HuH-7.5 (cell line): ENCODE measurements at places on chromosomes 11 and 22.

DNA sequence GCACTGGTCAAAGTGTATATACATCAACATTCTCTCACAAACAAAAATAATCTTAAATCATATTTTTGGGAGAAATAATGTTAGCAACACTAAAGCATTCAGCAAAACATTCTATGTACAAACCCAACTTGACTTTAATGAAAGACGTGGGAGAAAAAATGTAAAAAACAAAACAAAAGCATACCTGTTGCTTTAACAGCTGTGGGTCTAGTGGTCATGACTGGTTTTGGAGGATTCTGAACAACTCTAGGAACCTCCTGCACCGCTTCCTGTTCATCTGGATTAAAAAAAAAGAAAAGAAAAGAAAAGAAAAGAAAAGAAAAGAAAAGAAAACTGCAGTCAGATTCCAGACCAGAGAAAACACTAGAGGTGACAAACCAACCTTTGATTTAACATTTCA, 2.1 kb downstream of the FNBP4 start:
- no peak for DNase-seq

DNA sequence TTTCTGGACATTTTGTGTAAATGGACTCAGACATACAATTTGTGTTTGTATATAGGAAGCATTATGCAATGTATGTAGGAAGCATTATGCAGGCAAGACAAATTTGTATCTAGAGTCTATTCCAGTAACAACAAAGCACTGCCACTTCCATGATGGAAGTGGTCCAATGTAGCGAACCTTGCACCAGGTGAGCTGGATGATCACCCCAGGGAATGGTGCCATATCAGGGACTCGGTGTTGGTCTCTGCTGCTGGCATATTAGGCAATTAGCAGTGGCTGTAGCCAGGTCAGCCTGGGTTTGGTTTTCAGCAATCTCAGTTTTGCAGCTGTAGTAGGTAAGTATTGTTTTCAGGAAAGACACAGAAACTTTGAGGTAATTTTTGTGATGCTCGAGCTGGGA, 12.8 kb downstream of the ZFP91 start:
- DNase-seq = no peak

GRCh38 chr11:43825217-43825816, 55.3 kb upstream of the ALKBH3 start:
- DNase-seq = no peak

DNA sequence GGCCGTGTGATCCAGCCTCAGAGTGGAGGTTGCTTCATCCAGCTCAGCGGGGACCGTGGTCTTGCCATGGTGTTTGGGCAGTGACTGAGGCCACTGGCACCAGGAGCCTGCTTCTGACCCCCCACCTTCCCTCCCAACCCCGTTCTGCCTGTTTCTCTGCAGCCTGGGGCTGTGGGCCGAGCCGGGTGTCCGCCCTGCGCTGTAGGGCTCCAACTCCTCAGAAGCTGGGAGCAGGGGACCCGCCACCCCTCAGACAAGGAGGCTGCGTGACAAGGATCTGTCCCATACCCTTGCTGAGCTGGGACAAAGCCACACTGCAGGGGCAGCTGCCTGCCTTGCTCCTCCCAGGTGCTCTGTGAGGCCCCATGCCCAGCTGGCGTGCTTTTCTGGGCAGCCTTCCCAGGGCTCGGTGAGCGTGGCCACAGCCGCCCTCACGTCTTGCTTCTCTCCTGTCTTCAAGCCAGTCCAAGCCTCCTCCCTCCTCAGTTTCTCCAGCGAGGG, 11.7 kb upstream of the ARFGAP3 start:
- no peak for DNase-seq

DNA sequence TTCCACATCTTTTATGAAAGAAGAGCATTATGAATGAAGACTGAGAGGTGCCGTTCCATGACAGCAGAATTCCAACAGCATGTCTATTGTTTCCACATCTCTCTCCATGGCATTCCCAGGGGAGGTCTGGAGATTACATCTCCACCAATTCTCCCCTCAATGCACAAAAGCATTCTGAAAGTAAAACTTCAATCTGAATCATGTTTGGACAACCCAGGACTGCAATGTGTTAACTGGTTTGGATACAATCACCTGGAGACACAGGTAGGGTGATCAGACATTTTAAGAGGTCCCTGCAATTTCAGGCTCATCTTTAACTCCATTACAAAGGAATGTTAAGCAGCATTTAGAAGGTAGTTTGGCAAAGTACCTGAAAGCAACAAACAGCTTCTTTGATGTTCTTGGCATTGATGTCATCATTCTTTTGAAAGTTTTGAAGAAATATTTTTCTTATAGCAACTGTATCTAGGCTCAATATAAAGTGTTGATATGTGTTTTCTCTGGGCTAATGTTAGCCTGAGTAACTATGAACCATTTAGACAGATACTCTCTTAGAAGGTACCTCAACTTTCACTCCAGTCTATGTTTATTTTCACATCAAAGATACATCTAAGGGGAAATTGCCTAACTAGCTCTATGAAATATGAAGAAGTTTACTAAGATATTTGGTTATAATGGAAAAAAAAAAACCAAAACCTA, 181.4 kb upstream of the MTMR2 start:
- no peak for DNase-seq

GRCh38 chr11:87019613-87020271, 18.0 kb upstream of the TMEM135 start:
- DNase-seq = no peak

DNA sequence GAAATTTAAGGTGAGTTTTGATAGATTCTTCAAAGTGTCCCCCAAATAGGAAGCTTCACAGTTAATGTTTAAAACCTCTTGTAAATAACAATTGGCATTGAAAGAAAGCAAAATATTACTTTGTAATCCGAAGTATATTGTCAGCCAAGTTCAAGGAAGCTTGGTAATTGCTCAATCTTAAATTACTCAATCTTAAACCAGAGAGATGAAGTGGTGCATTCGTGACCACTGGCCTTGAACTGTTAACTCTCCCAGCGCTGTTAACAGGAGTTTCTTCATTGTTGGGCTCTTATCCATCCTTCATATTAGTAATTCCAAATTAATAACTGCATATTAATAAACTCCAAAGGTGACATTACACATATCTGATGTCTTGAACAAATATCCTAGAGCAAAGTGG, 20.6 kb upstream of the FDX1 start:
- DNase-seq = no peak

DNA sequence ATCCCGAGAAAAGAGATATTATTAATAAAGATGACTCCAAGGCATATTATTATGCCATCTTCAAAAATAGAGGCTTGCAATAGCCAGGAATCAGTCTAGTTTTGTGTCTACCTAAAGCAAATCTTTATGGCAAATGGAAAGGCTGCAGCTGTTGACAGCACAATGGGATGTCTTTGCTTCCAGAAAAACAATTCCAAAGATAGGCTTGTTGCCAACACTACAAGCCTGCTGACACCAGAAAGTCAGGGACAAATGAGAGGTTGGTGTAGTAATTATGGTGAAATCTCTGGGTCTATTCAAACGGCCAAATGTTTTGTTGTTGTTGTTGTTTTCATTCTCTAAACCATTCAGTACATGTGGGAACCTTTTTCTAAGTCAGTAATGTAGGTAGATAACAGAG, 101.8 kb downstream of the LUZP2 start:
- DNase-seq = no peak

- DNase-seq = no peak
Observed at GRCh38 chr11:89125298-89125697, 52.4 kb upstream of the TYR start.

DNA sequence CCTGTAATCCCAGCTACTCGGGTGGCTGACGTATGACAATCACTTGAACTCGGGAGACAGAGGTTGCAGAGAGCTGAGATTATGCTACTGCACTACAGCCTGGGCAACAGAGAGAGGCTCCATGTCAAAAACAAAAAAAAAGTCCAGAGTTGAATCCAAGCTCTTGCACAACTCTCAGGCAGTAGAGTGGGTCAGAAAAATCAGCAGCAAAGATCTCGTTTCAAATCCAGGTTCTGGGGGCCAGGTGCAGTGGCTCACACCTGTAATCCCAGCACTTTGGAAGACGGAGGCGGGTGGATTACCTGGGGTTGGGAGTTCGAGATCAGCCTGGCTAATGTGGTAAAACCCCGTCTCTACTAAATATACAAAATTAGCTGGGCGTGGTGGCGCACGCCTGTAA, 24.9 kb downstream of the CLPB start:
- no peak for DNase-seq

GRCh38 chr11:33808228-33808828, 34.0 kb upstream of the FBXO3 start:
- DNase-seq = peak; percentile 45

GRCh38 chr11:11498195-11498594, 123.6 kb downstream of the GALNT18 start:
- DNase-seq = no peak

DNA sequence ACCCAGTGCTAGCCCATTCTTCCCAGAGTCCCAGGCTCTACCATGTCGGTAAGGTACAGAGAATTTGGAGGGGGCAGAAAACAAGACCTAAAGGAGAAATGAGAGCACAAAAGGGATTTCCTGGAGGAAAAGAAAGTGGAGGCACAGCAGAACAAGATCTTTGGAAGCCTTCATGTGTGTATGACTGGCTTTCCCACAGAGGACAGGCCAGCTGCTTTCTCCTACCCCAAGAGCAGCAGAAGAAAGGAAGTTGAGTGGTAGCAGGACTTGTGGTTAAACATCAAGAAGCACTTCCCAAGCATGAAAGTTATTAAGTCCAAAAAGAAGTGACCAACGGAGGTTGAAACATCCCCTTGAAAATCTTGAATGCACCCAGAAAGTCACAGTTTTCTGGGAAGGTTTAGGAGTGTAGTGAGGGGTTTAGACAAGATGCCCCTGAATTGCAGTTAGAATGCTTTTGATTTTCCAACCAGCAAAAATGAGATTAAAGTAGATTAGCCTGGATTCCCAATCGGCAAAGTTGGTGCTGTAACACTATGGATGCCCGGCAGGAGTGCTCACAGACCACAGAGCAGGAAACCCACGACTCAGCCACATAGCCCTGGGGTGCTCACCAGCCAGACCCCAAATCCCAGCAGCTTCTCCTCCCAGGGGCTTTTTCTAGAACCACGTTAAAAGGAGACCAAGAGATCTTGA, 608 bp downstream of the TMPRSS13 start:
- DNase-seq = no peak

- DNase-seq = no peak
Observed at GRCh38 chr11:57978686-57979531, 44.8 kb upstream of the OR9Q1 start.

DNA sequence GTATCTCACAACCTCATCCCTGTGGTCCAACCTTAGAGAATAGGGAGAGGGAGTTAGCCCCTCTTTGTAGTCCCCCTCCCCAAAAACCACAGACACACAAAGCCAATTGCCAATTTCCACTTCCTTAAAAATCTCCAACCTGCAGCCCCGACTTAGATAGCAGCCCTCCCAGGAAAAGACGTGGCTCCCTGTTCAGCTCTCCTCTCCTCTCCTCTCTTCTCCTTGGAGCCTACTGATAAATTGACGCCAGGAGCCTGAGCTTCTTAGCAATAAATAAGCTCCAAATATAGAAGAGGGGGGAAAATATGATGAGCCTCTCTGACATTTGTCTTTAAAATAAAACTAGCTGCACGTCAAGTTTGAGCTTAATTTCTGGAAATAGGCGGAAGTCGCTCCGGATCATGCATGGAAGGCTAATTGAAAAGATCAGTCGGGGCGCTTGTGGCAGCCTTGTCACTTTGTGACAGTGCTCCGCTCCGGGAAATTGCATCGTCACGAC, 7.3 kb downstream of the PAX6 start:
- no peak for DNase-seq

DNA sequence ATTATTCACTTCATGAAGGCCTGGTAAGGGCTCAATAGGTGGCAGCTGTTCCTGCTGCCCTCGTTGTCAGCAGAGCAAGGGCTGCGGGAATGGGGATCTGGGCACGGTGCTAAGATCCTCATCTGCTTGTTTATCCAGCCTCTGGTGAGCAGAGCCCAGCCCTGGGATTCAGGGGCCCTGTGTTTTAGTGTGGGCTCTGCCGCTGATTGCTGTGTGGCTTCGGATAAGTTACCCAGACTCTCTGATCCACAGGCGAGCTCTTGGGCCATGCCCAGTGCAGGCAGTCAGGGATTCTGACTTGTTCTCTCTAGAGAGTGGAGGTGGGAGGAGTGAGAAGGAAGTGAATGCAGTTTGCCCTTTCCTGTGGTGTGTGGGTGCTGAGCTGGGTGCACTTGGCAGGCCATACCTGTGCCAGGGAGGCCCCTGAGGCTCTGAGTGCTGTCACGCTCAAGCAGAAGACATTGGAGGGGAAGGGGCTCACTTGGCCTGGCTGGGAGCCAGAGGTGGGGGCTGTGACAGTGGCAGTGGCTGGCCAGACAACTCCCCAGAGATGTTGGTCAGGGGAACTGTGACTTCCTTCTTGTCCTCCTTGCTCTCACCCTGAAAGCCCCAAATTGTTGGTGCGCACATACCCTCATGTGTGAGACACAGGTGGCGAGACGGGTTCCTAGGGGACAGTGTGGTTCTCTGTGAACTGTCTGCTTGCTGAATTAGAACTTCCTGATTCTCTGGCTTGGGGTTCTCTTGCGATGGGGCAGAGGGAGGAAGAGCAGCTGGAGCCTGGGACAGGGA, 43.7 kb downstream of the CD82 start:
- DNase-seq = no peak

DNA sequence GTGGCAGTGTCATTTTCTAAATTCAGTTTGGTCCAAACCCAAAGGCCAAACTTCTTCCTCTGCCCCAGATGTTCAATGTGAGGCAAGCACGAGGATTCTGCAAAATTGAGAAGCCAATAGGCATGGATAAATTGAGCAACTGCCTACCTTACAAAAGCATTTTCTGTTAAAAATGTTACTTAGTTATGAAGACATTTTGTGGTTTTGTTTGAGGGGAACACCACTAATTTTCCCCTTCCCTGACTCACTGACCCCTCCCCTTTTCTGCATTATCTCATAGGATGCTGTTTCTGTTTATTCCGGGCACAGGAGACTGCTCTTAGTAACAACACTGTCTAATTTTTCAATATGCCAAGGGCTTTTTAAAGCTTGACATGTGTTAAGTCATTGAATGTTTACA, 462.8 kb downstream of the INSC start:
- no peak for DNase-seq

GRCh38 chr22:48757581-48757980, 1070.1 kb downstream of the BRD1 start:
- no peak for DNase-seq

DNA sequence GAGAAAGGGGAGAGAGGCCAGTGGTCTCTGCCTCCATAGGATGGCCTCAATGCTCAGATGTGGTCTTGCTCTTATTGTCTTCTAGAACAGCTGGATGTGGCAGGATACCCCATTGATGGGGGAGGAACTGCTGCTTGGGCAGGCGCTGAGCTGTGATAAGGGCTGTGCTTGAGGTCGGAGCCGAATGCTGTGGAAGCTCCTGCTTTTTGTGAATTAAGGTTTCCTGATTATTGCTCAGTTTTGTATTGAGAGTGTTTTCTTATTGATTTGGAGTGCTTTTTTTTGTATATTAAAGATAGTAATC, 57.2 kb downstream of the CABIN1 start:
- no peak for DNase-seq

DNA sequence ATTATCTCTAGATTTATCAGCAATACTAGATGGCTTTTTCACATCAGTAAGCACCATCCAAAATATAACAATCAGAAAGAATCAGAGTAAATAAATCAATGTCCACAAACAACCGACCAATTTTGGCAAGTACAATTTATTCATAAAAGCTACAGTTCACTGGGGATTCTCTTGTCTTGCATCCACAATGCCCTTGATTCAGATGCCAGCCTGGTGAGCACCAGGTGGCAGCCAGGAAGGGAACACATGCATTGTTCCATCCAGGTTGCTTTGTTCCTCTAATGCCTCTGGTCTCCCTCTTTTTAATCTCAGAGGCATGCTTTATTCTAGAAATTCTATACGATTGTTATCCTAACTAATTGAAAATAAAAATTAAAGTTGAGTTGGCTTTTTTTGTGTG, 242.1 kb upstream of the KIRREL3 start:
- no peak for DNase-seq
